ENCODE measurements at places on chromosomes 11 and 22.
A peak's percentile ranks its signal among the peaks of the same experiment; 100 is the strongest.

DNA sequence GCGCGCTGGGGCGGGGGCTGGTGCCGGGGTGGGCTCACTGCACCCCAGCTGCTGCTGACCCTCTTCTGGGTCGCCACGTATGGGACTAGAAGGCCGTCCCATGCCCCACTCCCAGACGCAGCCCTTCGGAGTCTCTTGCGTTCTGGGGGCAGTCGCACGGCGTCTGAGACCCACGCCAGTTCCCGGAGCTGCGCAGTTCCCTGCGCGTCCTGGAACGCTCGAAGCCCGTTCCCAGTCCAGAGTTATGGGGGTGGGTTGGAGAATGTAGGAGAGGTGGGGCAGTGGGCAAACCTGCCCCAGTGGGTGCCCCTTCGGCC is 375 bp downstream of the LAYN start:
- no peak for DNase-seq

- no peak for DNase-seq
Measured at GRCh38 chr11:70834277-70834940, 418.0 kb downstream of the SHANK2 start.

- DNase-seq = no peak
Measured at GRCh38 chr11:68962527-68963250, 18.1 kb downstream of the MRGPRD start.

DNA sequence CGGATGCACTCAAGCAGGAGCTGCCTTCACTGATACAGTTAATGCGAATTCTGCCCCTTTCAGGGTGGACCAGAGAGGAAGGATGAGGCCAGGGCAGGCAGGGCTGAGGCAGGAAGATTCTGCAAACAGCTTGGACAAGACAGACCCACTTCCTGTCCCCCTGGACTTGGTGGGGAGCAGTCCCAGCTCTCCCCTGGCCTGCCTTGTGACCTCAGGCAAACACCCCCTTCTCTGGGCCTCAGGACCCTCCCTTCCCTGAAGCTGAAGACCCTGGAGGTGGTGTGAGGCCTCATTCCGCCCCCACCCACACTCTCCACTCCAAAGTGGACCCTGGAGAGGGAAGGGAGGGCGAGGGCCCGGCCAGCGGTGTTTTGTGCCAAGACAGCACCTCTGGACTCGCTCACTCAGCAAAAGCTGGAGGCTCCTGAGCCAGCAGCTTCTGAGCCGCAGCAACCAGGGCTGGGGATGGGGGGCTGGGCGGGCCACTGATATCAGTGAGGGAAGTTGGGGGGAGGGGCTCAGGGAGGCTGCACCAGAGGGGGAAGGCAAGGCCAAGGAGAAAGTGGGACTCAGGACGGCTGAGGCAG is 8.5 kb downstream of the RAB3IL1 start:
- DNase-seq = no peak

GRCh38 chr11:88179971-88180629 is 4.9 kb upstream of the RAB38 start:
- no peak for DNase-seq

DNA sequence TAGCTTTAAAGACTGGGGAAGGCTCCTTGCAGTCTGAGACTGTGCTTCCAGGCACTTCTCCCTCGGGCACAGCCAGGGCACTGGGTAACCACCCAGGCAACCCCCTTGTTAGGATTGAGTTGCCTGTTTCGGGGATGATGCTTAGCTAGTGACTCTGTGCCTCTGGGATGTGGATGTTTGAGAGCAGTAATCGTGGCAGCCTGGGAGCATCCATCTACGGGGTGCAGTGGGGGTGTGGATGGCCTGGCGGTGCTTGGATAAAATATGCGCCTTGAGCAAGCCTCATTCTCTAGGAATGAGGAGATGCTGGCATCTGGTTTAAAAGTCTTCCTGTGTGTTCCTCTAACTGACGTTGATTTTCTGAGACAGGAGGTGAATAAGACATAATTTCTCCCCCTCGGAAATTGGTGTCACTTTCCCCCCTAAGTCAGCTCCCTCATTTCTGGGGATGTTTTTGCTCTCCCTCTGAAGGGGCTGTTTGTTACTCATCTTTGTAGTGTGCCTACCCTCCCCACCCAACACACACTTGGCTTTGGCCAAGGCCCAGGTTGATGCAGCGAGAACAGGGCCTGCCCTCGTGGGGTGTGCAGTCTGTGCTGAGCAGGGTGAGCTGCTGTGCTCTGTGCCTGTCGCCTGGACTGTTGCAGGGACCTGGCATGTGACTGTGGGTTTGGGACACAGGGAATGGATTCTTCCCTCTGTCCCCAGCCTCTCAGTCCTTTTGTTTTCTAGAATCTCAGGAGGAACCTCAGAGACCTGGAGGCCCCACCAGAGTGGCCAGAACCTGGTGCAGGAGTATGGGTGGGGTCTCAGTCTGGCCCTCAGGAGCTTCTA is 2.0 kb downstream of the GNAZ start:
- DNase-seq = no peak

DNA sequence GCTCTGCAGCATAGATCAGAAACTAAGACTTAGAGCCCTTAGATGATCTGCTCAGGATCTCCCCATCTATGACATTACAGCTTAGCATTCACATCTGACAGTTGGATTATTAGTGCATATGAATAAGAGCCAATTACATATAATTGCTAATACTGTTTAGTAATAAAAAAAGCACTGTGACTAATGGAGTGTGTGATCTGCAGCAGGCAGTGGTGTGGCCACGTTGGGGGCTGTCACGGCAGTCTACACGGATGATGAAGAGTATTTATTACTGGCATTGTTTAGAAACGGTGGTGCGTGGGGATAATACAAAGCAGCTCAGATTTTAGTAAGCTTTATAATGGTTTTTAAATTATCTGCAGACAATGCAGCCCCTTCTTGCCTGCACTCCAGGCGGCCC is 93.5 kb upstream of the TIMP3 start:
- DNase-seq = no peak

DNA sequence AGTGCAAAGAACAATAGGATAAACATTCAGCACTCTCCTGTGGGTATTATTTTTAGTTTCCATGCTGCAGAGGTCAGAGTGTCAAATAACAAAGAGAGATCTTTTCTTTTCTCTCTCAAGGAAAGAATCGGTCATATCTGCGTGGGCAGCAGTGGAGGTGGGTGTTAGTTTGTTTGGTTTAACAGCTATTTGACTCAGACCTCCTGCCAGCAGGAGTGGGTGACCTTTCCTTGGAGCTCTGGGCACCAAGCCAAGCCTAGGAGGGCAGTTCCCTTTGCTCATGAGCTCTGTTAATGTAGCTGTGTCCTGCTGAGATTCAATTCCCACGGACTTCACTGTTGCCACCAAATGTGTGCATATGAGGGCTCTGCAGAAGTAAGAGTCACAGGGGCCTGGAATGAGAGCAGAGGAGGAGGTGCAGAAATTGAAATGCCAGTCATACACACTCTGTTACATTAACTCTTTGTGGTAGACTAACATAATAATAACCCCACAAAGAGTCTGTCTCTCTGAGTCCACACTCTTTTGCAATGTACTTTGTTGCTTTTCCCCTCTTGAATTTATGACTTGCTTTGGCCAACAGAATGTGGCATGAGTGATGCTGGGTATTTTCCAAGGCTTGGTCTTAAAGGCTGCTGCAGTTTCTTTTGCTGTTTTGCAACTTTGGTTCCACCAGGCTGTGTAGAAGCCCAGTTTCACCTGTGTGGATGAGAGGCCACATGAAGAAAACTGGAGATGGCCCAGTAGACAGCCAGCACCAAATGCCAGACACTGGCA is 76.0 kb upstream of the GRK3 start:
- DNase-seq = peak; percentile 37

GRCh38 chr11:104043678-104044239 is 7.3 kb downstream of the DDI1 start:
- DNase-seq = no peak

- no peak for DNase-seq
Measured at GRCh38 chr11:108206171-108206570, 16.3 kb downstream of the NPAT start.

DNA sequence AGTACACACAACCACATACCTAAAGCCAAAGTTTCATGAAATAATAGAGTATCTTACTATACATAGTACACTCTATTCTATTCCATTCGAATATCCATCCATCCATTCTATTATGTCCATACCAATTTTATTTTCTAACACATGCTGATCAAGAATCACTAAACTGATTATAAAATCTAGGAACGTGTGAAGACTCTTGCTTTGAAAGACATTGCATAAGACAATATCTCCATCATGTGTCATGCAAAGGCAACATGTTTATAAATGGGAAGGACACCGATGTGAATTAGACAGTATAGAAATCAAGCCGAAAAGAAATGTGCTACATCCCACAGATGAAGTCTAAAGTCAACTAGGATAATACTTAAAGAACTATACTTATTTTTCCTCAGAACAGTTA is 1561.5 kb upstream of the TENM4 start:
- no peak for DNase-seq

- DNase-seq = no peak
Measured at GRCh38 chr11:34970480-34970879, 54.1 kb downstream of the PDHX start.

GRCh38 chr11:77402218-77402556 is 71.7 kb downstream of the PAK1 start:
- no peak for DNase-seq

Data from amygdala (tissue), 56 donors.